ENCODE measurements at places on chromosomes 1 and 21.
A peak's percentile ranks its signal among the peaks of the same experiment; 100 is the strongest.

DNA sequence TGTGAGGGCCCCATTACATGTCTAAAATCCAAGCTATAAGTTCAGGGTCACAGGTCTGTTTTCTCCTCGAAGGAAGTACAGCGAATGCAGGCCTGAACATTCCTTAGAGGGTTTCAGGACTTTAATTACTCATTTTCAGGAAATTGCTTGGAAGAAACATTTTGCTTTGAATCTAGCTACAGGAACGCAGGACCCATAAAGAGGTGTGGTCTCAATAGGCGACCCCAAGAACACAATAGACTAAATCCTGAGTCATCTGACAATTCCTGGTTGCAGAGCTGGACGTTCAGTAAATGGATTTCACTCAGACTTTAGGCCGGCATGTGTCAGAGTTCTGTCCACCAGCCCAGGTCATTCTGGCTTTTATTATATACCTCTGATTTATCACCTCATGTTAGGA lies 1.0 kb upstream of the ERG start:
- no peak for DNase-seq

DNA sequence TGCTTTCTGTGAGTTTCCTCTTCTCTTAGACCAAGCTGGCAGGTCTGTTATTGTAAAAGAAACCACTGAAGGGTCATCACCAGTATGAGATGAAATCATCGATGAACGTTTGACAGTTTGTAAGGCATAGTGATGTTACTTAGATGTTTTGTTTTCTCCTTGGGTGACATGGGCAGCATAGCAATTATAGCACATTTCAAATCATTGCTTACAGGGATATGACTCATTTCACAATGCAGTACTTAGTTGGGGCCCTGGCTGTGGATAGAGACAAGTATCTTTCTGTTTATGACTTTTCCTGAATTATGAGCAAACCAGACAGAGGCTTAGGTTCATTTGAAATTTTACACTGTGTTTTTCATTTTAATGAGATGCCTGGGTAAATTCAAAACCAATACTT lies 313.0 kb downstream of the RWDD3 start:
- DNase-seq = no peak

- DNase-seq = no peak
Observed at GRCh38 chr1:226226601-226227000, 3.1 kb downstream of the MIXL1 start.

GRCh38 chr21:26945916-26946675 lies 20.8 kb downstream of the ADAMTS5 start:
- no peak for DNase-seq

DNA sequence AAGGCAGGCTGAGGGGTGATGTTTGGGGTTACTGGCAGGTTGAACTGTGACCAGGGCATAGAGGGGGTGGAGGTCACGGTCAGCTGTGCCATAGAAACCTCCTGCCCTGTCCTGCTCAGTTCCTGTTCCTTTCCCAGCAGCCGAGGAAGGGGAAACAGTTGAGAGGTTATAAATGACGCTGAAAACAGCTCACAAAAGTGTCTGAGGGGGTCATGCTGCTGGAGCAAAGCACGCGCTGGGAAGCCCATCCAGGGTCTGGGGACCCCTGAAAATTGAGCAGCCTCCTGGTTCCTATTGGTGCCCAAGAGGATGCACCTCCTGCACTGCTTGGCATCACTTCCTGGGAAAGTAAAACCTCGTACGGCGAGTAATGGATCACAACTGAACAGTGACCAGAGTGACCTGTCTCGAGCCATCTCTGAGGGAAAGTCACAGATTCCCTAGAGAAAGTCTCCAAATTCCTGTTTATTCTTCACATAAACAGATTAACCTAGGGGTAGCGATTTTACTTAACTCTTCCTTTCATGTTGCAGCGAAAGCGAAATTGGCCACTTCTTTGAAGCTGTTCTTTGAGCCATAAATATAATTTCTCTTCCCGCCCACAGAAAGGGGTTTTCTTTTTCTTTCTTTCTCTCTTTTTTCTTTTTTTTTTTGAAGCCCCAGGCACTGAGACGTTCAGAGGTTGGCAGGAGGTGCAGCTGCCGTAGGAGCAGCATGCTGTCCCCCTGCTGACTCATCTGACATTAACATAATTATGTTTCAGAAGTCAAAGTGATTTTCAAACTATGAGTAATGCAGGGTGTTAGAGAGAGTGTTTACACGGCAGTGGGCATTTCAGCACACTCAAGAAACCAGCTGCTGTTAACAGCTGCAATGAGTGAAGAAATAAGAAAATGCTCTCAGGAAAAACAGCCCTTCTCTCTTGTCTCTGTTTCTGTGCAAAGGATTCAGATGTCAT lies 41.8 kb upstream of the ATF3 start:
- peak; percentile 34 for DNase-seq

GRCh38 chr21:43771199-43771675 lies 4.9 kb downstream of the CSTB start:
- no peak for DNase-seq

- no peak for DNase-seq
Observed at GRCh38 chr1:154547105-154547732, 11.2 kb downstream of the UBE2Q1 start.

Data from fibroblast of skin of left quadriceps (primary cell).